Activated CD4-positive, alpha-beta T cell treated with anti-CD3 and anti-CD28 coated beads for 36 hours (primary cell): ENCODE measurements at places on chromosomes 12 and 14.
A peak's percentile ranks its signal among the peaks of the same experiment; 100 is the strongest.

- DNase-seq, result no peak
These were observed 104.6 kb downstream of the DIP2B start for GRCh38 chr12:50609292-50609874.

- no peak for DNase-seq
These were observed 28.5 kb downstream of the SLC8B1 start for GRCh38 chr12:113306382-113306781.

DNA sequence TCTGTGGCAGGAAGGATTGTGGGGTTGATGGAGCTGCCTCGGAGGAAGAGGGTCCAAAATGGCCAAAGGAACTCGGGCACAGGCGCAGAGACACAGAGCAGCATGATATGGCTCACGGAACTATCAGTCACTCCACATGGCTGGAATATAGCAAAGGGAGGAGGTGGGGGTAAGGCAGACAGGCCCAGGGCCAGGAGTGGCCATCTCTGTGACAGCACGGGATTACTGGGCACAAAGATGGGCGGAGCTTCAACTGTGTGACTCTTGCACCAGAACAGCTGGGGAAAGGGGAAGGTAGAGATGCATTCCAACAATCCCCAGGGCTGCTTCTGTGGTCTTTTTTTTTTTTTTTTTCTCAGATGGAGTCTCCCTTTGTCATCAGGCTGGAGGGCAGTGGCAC, 24.8 kb upstream of the EML1 start:
- no peak for DNase-seq

DNA sequence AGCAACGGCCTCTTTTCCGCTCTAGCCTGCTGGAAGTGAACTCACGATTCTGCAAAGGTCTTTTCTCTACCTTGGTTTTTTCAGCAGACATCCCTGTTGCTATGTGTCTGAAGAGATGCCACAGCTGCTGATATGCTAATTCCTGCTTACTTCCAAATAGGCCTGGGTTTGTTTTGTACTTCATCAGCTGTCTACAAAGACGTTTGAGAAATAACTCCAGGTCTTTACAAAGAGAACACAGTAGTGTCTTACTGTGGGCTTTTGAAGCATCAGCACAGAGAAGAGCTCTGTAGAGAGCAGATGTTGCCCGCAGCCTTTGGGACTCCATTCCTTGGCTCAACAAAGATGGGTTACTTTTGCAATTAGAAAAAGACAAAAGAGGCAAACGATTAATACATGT, 1366.5 kb downstream of the AACS start:
- no peak for DNase-seq

- peak; percentile 77 for DNase-seq
These were observed 44.8 kb downstream of the FOXN4 start for GRCh38 chr12:109264095-109264942.

DNA sequence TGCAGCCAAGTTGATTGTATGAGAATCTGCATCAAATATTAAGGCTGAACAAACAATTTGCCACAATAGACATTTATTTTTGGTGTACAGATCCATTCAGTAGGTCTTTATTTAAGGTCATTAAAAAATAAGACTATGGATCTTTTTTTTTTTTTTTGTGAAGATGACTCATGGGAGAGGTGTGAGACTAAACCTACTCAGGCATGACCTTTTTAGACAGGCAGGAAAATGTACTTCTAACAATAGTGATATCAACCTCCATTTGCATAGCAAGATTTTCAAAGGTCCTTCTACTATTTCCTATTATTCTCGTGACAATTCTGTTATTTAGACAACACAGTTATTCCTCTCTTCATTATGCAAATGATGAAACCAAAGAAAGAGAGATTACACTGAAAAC, 39.9 kb upstream of the PTPRR start:
- DNase-seq, result no peak

DNA sequence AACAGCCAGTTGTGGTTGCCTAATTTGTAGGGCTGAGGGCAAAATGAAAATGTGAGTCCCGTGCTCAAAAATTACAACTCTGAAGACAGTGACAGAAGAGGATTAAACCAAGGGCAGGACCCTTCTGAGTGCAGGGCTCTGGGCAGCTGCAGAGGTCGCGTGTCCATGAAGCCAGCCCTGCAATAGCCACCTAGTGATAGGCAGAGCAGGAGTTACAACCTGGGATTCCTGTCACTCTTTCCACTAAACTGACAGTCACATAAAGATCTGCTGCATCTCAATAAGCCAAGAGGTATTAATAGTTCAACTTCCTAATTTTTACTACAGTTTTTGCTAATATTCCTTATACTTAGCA, 94.1 kb downstream of the SLC2A13 start:
- DNase-seq, result no peak

DNA sequence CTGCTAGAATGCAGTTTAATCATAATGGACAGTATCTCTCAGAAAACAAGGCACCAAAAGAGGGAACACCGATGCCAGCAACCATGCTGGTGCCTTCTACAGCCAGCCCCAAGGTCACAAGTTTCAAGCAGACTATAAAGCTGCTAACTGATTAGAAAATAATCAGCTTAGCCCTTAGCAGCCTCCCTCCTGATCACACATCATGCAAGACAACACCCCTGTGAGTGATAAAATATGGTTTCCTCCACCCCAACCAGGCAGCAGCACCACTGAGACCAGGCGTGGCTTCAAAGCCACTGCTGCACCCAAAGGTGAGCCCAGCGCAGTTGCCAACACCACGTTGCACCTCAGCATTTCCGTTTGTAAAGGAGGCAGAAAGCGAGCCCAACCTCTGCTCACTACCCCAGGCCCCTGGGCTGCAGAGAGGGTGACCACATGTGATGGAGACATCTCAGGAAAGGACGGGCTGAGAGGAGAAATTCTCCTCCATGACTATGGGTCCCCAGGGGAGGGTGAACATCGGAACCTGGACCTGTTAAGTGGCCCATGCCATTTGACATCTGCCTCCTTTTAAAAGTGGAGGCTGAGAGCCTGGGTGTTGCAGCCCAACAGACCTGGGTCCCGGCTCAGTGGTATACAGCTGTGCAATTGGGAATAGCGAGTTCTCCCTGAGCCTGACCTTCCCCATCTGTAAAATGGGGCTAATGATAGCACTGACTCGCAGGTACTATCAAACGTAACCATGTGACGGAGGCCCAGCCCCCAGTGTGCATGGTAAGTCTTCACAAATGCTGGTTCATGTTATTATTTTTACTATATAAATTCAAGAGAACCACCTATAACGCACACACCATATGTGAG, 11.5 kb downstream of the ZFP36L1 start:
- DNase-seq, result peak; percentile 75

DNA sequence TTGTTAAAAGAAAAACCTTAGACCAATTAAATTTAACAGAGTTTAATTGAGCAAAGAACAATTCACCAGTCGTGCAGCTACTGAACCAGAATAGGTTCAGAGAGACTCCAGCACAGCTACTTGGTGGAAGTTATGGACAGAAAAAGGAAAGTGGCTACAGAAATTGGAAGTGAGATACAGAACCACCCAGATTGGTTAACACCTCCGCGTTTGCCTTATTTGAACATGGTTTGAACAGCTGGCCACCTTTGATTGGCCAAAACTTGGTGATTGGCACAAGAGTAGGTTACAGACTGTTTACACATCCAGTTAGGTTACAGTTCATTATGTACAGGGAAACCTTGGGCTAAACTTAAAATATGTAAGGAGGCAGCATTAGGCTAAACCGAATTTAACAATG, 54.9 kb downstream of the SRGAP1 start:
- DNase-seq, result no peak

- DNase-seq, result peak; percentile 30
These were observed 103.9 kb downstream of the ZFP36L1 start for GRCh38 chr14:68688872-68689371.

DNA sequence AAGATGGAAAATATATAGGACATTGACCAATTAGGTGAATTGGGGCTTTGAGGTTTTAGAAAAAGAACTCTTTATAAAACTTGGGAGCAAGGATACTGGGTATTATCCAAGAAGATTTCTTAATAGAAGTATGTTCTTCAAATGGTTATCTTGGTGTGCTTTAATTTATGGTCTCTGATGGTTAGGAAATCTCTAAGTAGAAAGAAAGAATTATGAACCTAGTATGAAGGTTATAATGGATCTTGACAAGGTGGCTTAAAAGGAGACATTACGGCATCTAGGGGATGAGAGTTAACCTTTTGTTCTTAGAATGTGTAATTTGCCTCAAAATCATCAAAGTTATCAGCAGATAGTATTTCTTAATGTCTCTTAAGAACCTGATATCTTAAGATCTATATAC, 210.4 kb upstream of the PRICKLE1 start:
- DNase-seq, result no peak

GRCh38 chr14:63276492-63277342, 42.0 kb downstream of the GPHB5 start:
- no peak for DNase-seq

DNA sequence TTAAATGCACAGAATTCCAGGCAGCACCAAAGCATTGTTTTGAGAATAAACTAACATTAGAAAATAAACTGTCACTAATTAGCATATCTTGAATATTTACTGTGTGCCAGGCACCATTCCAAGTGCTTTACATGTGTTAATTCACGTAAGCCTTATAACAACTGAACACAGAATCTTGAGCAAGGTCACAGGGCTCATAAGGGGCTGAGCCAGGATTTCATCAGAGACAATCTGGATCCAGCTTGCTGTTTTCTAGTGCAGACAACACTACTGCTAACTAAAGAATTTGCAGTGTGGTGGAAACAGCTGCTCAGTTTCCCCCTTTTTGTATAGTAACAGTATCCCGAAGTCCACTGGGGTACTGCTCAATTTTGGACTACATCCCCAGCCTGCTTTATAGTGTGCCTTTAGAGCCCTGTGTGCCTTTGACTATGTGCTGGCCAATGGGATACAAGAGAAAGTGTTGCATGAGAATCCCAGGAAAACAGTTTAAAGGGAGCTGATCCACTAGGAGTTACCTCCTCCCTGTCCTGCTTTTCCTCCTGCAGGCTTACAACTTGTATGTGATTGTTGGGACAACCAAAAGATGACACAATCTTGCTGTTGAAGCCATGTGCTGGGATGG, 36.0 kb upstream of the RMST start:
- DNase-seq, result no peak

DNA sequence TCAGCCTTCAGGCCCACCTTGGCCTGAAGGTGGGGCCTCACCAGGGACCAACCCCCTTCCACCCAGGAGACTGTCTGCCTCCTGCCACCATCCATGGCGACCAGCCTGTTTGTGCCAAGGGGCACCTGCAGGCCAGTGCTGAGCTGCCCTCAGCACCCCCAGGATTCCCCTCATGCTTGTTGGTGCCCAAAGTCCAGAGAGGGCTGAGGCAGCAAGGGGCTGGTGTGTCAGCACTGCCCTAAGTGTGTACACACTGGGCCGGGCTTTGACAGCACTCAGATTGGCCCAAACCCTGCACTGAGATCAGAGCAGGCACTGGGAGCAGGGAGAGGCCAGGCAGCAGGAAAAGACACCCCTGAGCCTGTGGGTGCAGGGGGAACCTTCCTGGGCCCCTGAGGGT, 18.6 kb downstream of the SYNJ2BP start:
- DNase-seq, result no peak

- no peak for DNase-seq
These were observed 31.0 kb downstream of the SIX1 start for GRCh38 chr14:60618241-60618640.

DNA sequence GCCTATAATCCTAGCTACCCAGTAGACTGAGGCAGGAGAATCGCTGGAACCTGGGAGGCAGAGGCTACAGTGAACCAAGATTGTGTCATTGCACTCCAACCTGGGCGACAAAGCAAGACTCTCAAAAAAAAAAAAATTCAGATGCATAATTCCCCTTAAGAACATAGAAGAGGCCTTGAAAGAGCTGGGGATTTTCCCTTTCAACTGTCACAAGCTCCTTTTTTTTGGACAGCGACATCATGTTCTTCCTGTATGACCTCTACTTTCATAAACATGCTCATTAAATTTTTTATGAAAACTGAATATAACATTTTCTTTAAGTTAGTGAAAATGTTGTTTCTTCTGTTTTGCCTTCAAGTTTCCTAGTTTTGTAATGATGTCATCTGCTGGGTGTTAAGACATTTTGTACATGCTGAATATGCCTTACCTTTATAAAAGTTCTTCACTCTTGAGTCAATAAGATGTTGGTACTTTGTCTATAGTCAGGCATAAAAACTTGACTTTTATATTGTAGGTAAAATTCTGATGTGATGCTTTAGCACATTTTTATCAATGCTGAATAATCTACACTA, 76.0 kb downstream of the PTHLH start:
- no peak for DNase-seq

DNA sequence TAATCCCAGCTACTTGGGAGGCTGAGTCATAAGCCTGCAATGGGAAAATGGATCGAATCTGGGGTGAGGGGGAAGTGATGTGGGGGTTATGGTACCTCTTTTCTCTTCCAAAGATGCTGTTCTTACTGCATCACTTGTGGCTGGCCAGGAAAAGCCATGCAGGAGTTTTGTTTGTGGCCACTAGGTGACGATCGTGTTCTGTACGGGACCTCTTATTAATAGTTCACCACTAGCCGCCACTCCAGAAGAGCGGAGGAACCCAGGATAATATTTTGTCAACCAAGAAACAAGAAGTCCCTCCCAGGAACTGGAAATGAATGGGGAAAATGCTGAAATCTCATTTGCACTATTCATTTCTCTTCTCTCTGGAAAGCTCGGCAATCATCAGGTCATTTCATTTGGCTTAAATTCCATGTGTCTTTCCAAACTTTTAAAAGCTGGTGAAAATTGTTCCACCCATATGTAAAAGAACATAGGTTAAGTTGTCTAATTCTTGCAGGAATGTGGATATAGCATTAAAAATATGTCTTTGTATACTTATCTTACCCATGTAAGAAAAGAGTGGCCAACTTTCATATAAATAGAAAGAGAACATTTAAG, 8.9 kb downstream of the GPR65 start:
- DNase-seq, result peak; percentile 50

GRCh38 chr12:63038713-63039100, 103.8 kb upstream of the PPM1H start:
- DNase-seq, result no peak

GRCh38 chr12:18703321-18703720, 34.5 kb downstream of the PLCZ1 start:
- no peak for DNase-seq

DNA sequence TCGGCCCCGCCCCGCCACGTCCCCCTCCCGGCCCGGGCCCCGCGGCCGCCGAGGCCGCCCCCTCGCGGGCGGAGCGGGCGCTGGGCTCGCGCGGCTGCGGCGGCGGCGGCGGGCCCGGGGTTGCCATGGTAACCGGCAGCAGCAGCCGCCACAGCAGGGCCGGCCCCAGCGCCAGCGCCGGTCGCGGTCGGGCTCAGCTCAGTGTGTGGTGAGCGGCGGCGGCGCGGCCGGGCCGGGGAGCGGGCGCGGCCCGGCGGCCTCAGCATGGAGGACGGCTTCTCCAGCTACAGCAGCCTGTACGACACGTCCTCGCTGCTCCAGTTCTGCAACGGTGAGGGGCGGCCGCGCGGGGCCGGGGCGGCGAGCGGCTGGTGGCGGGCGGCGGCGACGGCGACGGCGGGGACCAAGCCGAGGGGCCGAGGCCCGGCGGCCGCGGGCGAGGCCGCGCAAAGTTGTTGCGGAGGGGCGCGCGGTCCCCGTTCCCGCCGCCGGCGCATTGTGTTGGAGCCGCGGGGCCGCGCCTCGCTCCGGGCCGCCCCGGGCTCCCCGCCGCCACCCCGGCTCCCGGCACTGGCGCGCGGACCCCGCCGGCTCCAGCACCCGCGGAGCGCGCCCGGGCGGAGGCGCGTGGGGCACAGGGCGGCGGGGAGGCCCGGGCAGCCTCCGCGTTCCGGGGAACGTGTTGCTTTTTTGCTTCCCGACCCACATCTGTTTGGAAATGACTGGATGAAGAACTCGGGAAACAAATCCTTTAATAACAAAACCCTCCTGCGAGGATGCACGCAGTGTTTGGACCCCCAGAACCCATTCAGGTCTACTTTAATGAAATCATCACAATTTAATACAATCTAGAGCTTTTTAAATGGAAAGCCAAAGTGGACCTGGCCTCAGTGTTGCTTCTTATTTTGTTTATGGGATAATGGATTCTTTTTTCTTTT, at the start of gene EML1:
Gene EML1 (plus strand): TSS at position 201 of the 938 bp plus-strand sequence. CDS start 64 bp downstream, at position 265.
- peak; percentile 86 for DNase-seq
